ENCODE measurements at places on chromosomes 13 and 19.

DNA sequence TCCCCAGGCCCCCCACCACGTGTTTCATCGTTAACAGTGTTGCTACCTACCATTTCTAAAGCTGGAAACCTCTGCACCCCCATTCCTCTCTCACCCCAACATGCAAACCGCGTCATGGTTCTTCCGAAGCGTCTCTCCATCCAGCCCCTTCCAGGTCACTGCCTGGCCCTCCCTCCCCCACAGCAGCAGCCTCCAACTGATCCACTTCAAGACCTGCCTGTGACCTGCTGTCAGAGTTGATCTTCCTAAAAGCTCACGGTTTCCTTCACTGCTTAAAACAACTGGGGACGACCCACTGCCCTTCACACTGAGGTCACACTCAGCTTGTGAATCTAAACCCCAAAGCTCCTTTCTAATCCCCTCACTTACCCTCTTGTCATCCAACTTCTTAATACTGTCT is 47.7 kb downstream of the STK24 start:
- no peak for DNase-seq

DNA sequence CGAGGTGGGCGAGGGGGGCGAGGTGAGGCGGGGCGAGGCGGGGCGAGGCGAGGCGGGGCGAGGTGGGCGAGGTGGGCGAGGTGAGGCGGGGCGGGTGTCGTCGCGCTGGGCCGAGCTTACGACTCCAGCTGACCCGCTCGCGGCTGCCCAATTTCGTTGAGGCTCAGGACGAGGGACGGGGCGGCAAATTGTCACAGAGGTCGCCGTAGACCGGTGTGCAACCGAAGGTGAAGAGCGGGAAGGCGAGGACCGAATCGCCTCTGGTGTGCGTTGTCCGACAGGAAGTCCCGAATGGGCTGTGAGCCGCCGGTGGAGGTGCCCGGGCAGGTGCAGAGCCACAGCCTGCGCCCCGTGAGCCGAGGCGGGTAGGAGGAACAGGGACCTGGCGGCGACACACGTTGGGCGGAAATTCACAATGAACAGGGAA is at the start of gene LACC1:
Gene LACC1, plus strand, starts transcription at position 150 of the 427 bp plus-strand sequence. CDS start 1,082 bp downstream, outside the sequence.
- no peak for DNase-seq

- DNase-seq, result no peak
These were observed 6.7 kb downstream of the TM9SF2 start for GRCh38 chr13:99507986-99508385.

- no peak for DNase-seq
These were observed 6.9 kb downstream of the IRF2BP1 start for GRCh38 chr19:45879055-45879454.

DNA sequence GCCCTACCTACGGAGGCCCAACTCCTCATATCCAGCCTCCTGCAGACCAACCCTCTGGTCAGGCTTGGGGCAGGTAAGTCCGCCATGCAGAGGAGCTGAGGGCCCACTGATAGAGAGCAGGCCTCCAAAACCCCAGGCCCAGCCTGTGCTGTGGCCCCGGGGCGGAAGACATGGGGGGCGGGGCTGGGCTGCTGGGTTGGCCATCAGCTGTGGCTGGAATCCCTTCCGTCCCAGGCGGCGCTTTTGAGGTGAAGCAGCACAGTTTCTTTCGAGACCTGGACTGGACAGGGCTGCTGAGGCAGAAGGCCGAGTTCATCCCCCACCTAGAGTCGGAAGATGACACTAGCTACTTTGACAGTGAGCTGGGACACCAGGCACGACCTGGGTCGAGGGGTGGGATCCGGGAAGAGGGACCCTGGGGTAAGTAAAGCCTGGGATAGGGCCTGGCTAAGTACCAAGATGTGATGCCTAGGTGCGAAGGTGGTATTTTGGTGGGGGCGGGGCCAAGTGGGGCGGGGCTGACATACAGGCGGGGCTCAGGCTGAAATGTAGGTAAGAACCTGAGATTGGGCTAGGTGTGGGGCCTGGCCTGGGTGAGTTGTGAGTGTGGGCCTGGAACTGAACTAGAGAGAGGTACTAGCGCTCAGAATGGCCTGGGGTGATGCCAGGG is 15.4 kb downstream of the DNASE2 start:
- DNase-seq, result no peak

- no peak for DNase-seq
These were observed 108.6 kb downstream of the HSPH1 start for GRCh38 chr13:31053091-31053490.

GRCh38 chr13:78606471-78607408 is 3.4 kb upstream of the POU4F1 start:
- no peak for DNase-seq

- peak; percentile 100 for DNase-seq
These were observed at the start of gene ZNF837 for GRCh38 chr19:58380662-58381459. ZNF837 (minus strand) TSS chr19:58381030; CDS start chr19:58369332, 11,698 bp downstream.

- no peak for DNase-seq
These were observed 64.7 kb downstream of the GPR12 start for GRCh38 chr13:26695891-26696311.

GRCh38 chr19:55777528-55777927 is 8.6 kb downstream of the RFPL4AL1 start:
- no peak for DNase-seq

DNA sequence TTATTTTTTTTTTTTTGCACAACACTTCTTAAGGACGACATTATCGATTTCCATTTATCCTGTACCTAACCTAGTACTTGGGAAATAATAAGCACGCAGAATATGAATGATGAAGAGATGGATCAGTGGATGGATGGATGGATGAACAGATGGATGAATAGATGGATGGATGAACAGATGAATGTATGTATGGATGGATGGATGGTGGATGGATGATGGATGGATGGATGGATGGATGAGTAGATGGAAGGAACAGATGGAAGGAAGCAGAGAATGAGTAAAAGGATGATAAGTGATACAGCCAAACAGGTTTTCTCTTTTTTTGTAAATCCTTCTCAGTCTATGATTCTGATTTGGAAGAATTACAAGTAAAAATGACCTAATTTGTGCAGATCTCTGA is 166.9 kb downstream of the COL4A1 start:
- DNase-seq, result no peak

DNA sequence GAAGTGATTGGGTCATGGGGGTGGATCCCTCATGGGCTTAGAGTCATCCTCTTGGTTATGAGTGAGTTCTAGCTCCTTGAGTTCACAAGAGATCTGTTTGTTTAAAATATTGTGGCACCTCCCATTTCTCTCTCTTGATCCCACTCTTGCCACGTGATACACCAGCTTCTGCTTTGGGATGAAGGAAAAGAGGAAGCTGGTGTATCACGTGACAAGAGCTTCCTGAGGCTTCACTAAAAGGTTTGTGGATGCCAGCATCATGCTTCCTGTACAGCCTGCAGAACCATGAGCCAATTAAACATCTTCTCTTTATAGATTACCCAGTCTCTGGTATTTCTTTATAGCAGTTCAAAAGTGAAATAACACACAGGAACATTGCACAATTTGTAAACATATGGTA is 352.5 kb upstream of the ATXN8OS start:
- DNase-seq, result no peak

DNA sequence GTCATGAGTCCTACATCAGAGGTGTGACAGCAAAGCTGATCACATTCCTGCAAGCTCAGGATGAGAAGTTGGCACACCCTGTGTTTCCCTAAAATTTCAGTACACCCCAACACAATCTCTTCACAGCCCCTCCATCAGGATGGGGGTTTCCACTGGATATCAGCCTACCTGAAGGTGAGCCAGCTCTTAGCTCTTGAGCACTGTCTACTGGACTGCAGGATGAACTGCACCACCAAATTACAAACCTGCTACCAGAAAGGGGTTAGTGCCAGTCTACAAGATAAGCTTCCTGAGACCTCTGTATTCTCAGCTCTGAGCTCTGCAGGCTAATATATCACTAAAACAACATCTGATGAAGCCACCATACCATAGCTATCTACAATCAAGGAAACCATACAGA is 1616.2 kb upstream of the SPRY2 start:
- DNase-seq, result no peak

DNA sequence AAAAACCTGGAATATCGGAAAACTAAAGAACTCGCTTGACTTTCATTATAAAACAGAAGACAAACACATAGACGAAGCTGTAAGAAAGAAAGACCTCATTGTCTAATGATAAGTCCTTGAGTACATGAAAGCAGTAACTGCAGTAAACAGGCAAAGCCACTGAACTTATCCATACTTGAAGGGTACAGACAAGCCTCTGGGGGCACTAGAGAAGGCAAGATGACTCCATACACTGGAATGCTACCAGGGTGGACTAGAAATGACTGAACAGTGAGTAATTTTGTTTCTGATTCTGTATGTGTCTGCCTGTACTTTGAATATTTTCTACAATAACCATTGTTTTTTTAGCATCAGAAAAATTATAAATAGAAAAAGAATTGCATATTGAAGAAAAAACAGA is 507.9 kb downstream of the UQCRFS1 start:
- peak; percentile 66 for DNase-seq

DNA sequence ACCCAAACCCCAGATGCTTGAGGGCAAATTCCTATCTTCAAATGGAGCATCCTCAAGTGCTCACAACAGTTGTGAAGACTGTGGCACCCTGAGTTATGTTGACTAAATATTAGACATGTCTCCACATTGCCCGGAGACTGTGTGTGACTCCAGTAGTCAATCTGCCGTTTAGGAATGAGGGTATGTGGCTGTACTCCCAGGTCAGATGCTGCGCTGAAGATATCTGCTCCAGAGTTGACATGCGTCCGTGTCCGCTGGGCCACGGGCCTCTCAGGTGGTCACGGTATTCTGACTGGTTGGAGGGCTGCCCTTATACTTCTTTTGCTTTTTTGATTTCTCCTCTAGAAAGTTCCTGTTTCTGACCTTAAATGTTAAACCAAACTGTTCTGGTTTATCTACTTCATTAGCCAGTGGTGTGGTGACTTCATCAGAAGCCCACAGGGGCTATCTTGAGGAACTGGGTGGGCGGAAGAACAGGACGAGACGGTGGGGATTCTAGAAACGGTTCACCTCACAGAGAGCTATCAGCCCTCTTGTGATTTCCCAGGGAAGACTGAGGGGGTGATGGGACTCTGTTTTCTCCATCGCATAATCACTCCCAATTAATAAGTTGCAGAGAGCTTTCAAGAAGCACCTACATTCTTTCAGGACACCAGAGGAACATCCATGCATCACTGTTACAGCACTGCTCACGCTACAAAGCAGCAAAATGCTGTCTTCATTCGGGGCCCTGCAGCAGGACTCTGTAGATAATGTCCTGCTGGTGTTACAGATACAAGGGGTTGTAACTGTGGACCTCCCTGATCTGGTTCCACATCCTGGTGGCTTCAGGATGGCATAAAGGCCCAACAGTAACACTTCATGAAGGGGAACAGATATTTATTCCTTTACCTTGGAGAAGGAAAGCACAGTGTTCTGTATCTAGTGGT is 1.3 kb upstream of the LCP1 start:
- no peak for DNase-seq

- no peak for DNase-seq
These were observed 4.4 kb downstream of the NPHS1 start for GRCh38 chr19:35847911-35848310.

DNA sequence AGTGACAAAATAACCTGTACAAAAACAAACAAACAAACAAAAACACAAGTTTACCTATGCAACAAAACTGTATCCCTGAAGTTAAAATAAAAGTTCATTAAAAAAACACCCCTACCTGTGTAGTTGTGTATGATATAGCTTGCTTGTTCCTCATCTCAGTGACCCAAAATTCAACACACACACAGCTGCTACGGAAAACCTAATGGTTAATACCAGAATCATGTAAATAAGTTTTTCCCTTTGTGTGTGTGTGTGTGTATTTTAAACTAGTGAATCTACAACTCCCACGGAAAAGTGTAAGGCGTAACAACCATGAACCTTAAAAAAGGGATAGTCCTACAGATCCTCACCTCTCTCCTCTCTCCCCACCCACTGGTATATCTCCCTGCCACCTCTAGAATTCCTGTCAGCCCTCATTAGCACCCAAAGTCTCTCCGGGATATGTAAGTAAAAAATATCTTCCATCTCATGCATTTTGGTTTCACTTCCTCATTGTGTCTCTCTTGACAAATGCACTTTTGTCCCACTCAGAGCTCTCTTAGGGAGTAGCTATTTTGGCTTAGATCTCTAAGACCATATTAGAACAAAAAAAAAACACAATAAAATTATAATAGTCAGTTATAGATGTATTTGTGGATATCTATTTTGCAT is 2236.5 kb downstream of the PCDH9 start:
- DNase-seq, result no peak

DNA sequence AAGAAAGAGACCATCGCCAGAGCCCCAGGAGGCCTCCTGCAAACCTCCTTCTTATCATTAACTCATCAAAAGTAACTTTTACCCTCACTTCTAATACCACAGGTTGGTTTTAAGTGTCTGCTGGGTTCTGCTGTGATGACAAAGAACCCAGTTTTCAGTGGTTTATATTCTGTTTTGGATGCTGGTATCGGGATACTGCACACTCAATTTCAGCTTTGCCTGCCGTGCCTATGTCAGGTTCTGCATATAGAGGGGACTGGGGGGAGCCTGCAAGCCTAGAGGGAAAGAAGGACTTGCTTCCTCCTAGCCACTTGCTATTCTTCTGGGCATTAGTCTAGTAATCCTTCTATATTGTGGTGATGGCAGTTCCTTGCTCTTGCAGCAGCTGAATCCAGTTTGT is 242.4 kb downstream of the KCNRG start:
- no peak for DNase-seq

DNA sequence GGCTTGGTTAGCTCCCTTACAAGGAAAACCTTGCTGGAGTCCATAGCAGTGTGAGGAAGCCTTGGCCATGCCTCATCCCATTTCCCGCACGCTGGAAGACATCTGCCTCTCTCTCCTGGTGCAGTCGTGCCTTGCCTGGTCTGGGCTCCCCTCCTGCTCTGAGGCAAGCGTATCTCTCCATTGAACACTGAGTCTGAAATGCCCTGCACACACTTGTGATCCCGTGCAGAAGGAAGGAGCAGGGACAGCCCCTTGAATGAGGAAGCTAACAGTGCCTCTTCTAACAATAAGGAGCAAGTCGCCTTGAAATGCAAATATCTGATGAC is 407 bp upstream of the ZNF440 start:
- DNase-seq, result no peak

- DNase-seq, result no peak
These were observed 13.4 kb downstream of the ZNF20 start for GRCh38 chr19:12126707-12127106.

- DNase-seq, result no peak
These were observed 4.7 kb upstream of the TMPRSS9 start for GRCh38 chr19:2355168-2356035.

DNA sequence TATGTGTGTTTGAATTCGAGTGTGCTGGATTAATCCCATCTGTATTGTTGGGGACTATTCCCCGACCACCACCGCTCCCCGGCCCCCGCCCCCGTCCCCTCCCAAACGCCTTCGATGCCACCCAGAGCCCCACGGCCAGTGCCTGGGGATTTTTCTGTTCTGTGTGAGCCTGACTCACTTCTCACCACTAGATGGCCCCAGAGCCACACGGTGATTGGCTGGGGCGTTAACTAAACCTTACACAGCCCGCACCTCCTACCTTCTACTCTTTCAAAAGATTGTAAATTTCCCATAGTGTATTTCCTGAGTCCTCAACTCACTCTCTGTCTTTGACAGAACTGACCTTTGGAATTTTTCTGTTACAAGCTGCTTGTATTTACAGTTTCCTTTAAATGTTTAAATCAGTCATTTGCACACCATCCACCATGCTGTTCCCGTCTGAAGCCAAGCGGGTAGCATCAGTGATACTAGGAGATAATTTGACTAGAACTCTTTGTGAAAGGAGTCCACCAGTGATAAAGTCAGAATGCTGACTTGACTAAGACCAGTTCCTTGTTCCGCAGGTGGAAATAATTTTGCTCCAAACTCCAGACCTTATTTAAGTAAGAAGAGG is 61.4 kb downstream of the RFX2 start:
- DNase-seq, result peak; percentile 88
